ENCODE measurements at places on chromosomes 3 and 15.

GRCh38 chr3:100760377-100760776, 51.1 kb downstream of the TFG start:
- DNase-seq: no peak

DNA sequence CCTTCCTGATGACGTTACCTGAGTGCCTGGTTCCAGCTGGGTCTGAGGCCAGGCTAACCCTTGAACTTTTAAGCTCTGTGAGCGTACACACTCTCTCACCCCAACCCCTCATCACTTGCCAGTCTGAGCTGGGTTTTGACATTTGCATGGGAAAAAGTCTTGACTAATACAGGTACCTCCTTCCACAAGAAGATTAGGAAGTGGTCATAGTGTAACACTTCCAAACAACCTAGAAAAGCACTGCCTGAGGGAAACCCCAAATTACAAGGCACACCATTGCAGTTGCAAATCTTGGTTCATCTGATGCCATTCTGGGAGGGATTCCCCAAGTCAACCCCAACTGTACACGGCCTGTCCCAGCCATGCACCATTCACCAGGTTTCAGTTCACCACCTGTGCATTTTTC, 499.8 kb downstream of the FOXP1 start:
- DNase-seq: no peak

DNA sequence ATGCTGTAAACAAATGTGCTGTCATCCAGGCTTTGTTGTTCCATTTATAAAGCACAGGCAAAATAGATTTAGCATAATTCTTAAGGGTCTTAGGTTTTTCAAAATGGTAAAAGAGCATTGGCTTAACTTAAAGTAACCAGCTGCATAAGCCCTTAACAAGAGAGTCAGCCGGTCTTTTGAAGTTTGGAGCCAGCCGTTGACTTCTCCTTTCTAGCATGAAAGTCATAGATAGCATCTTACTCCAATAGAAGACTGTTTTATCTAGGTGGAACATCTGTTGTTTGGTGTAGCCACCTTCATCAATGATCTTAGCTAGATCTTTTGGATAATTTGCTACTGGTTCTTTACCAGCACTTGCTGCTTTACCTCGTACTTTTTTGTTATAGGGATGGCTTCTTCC, 297.5 kb upstream of the DCBLD2 start:
- no peak for DNase-seq

GRCh38 chr3:85726241-85726640, 767.5 kb downstream of the CADM2 start:
- no peak for DNase-seq

GRCh38 chr15:74906067-74906449, 593 bp downstream of the FAM219B start:
- no peak for DNase-seq

DNA sequence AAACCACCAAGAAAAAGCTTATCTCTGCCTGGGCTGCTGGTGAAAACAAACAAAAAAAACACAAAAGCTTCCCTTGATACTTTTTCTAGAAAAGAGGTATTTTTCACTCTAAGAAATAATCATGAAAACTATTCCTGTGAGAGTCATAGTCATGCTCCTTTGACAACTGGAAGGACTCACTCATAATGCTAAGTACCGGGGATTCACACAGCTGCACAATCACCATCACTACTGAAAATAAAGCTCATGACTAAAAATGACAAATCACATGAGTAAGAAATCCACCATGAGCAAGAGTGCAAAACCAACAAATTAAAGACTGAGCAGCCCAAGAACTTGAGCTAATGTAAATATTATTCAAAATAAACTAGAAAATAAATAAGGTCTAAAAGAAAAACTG, 10.6 kb upstream of the POU1F1 start:
- DNase-seq: no peak

DNA sequence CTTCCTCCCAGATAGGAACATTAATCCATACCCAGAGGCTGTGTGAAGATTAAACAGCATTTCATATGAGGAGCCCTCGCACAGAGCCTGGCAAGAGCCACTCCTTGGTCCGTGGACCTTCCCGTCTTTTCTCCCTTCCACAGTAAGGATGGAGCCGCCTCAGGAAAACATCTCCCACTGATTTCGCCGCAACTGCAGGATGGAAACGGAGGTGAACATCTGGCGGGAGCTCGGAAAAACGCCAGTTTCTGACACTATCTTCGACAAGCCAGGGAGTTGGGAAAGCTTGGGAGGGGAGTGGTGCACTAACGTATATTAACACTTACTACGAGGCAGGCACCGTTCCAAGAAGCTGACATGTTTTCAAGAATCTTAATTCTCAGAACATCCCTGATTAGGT, 157.9 kb downstream of the XXYLT1 start:
- DNase-seq: no peak

- no peak for DNase-seq
Observed at GRCh38 chr3:99943931-99944761, 126.5 kb downstream of the CMSS1 start.

DNA sequence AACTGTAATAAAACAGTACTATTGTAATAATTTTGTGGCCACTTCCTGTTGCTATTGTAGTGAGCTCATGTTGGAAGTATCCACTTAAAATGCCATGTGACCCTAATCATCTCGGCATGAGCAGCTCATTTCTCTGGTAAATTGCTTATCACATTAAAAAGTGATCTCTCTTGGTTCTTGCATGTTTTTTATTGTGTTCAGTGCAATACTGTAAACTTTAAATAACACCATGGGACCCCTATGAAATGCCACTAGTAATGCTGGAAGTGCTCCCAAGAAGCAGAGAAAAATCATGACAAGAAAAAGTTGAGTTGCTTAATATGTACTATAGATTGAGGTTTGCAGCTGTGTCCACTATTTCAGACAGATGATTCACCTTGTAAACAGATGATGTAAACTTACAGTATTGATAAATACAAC, 45.6 kb downstream of the NMD3 start:
- no peak for DNase-seq

DNA sequence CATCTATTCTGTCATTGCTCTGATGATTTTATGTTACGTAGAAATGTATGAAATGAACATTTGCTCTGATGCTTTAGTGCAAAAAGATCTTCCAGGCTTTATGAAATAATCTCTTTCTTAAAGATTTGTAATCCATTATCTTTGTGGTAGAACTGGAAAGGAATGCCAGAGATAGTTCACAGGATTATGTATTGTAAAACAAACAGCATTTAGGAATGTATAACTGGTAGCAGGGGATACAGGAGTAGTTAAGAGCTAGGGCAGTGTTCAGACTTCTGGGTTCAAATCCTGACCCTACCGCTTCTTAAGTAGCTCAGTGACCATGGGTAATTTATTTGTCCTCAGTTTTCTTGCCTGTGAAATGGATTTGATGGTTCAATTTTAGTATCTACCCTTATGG, 429.8 kb upstream of the TPM1 start:
- DNase-seq: no peak

DNA sequence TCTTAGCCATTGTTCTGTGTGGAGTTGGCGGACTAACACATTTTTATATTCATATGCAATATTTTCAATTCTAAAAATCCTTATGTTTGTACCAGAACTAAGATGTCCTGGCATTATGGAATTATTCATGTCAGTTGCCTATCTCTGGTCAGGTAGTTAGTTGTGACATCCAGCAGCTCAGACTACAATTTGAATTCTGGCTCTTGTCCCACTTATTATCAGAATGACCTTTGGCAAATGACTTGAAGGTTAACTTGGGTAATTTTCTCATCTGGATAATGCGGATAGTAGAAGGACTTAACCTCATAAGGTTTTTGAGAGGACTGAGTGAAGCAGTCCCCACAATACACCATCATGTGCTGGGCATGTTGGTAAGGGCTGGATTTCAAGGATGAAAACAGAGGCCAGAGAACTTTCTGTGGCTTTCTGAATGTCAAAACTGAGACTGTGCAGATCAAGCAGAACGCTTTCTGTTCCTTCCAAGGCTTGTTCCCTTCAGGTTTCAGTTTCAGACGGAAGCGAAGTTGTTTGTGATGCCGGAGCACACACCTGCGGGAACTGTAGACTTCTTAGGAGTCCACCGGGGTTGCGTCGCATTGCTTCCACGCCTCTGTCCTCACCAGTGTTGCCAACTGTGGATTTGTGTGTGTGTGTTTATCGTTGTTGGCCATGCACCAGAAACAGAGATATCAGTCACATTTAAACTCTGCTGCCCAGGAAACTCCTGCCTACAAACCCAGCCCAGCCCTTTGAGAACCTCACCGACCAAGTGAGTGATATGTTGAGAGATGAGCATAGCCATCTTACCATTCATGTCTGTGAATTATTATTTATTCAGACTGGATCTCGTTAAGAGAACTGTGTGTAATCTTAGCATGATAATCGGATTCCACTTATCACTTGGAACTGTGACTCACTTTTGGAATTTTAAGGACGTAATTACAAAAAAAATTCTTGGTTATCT, 76.0 kb downstream of the PTPRG start:
- DNase-seq: no peak

- DNase-seq: no peak
Observed at GRCh38 chr3:152941859-152942258, 106.9 kb downstream of the P2RY1 start.

- DNase-seq: no peak
Observed at GRCh38 chr15:67792250-67792942, 32.9 kb upstream of the SKOR1 start.

DNA sequence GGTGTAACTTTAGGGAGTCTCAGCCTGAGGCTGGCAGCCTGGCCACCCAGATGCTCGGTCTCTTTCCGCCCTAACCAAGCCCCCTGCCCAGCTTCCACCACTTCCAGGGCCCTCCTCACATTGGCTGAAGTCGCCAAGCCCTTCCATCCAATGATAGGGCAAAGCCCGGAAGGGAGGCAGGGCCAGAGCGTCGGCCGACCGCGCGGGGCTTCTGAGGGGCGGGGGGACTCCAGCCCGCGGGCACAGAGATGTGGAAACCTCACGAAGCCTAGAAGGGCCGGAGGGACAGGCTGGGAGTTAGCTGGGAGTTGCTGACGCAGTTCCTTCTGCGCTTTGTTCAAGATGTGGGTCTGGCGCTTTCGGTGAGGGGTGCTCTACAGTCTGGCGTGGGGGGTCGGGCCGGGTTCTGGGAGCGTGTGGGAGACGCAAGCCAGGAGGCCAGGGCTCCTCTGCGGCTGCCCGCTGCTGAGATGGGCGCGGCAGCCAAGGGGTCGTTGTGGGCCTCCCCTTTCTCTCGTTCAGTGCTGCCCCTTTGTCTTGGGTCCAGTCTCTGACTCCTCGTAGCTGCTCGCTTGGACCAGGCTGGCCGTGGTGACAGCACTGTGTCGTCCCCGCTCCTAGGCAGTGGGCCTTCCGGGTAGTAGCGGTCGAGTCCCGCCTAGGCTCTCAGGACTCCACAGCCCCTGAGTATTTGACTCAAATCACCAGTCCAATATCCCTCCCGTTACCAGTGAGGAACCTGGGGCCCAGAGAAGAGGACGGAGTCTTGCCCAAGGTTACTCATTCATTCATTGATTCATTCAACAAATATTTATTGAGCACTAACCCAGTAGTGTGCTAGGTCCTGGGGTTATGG, at the start of gene ZNF660:
Gene ZNF660 (plus strand): TSS at position 319 of the 856 bp plus-strand sequence. CDS start 9,230 bp downstream, outside the sequence.
- no peak for DNase-seq
